H1 (cell line): ENCODE measurements at places on chromosomes 16 and 17. TPM values are rescaled to one million over a fixed set of nuclear protein-coding genes. Genes with fewer than 3 reads are reported as not detected.

Gene SLC13A2
- not detected in 2 replicates for total RNA-seq

Gene CCL23
- not detected in 2 replicates for total RNA-seq

Gene ACSM2A
- total RNA-seq: not detected in 2 replicates

Gene CA4
- 3.6 and 4.2 TPM in 2 replicates for total RNA-seq

Gene TXNL4B
- 8.6 and 10.6 TPM in 2 replicates for total RNA-seq

Gene BCO1
- 0.23 TPM in 1 of 2 replicates, not detected in the other for total RNA-seq

Gene ATP2C2
- total RNA-seq: 2.8 and 3.6 TPM in 2 replicates

Gene TBC1D3C
- not detected in 2 replicates for total RNA-seq
